ENCODE measurements at places on chromosomes 7 and 10.

GRCh38 chr7:27999829-28000228 lies 180.8 kb downstream of the JAZF1 start:
- DNase-seq: peak; percentile 71

DNA sequence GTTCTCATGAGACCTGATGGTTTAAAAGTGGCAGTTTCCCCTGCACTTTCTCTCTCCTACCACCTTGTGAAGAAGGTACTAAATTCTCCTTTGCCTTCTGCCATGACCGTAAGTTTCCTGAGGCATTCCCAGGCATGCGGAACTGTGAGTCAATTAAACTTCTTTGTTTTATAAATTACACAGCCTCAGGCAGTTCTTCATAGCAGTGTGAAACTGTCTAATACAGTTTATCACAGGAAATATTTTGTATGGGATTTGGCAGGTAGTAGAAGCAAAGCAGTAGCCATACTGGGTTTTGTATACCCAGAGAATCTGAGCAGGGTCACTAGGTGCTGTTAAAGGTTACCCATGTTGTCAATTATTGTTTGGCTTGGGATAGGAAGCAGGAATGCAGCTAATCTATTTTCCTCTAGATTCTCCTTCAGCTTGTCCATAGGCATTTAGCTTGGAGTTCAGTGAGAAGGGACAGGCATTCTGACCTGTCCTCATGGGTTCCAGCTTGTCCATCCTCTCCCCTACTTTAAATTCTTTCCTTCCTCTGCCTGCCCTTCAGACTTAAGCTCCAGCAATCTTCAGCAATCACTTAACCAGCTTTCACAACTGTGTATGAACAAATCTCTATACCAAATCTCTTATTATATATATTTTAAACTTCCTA lies 186.7 kb downstream of the PCLO start:
- DNase-seq: no peak

DNA sequence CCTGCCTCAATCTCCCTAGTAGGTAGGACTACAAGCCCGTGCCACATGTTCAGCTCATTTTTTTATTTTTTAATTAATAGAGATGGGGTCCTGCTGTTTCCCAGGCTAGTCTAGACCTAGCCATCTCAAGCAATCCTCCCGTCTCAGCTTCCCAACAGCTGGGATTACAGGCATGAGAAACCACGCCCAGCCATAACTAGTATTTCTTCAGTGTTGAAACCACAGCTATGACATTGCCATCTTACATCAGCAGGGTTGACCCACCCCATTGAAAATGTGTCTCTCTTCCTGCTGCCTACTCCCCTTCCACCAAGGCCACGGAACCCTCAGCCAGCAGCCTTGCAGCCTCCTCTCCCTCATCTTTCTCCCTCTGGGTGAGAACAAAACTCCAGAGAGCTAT lies 62.1 kb upstream of the ZNF746 start:
- DNase-seq: no peak

- DNase-seq: no peak
Observed at GRCh38 chr10:132765435-132765834, 20.5 kb downstream of the NKX6-2 start.

DNA sequence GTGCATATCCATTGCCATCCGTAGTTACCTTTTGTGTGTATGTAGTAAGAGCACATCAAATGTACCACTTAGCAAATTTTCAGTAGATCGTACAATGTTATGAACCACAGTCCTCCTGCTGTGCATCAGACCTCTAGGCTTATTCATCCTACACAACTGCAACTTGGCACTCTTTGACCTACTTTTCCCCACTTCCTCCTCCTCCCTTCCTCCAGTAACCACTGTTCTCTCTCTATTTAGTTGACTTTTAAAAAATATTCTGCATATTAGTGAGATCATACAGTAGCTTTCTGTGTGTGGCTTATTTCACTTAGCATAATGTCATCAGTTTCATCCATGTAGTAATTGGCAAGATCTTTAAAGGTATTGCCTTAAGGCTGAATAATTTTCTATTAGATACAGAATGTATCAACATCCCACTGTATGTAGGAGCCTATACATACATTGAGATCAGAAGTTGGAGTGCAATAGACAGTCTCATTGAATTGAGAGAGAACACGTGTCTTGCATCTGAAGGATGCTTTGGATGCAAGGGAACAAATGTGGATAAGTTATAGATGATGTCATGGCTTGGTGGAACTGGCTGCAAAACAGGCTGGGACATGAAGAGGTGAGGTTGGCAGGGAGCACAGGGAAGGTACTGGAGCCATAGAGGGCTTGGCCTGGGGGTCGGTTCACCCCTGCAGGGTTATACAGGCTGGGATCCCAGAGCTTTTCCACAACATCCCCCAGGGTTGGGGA lies 83.0 kb upstream of the FAM180A start:
- no peak for DNase-seq

DNA sequence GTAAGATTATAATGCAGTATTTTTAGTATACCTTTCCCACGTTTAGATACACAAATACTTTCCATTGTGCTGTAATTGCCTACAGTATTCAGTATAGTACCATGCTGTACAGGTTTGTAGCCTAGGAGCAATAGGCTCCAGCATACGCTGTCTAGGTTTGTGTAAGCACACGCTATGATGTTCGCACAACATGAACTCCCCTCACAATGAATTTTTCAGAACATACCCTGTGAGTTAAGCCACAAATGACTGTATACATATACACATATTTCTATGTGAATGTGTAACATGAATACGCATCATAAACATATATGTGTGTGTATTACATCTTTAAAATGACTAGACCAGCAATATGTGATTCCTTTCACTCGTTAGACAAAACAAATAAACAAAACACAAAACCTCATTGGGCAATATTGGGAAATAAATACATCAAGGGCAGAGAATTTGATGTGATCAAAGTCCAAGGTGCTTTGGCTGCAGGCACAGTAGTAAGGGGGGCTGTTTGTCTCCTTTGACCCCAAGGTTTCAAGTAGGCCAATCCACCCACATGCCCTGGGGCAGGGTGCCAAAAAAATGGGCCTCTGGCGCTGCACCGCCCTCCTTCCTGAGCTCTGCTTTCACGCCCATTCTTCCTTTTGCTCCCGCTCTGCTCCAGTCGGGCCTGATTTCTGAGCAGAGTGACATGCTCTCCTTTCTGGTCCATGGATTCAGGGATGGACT lies 33.9 kb downstream of the CHN2 start:
- no peak for DNase-seq

DNA sequence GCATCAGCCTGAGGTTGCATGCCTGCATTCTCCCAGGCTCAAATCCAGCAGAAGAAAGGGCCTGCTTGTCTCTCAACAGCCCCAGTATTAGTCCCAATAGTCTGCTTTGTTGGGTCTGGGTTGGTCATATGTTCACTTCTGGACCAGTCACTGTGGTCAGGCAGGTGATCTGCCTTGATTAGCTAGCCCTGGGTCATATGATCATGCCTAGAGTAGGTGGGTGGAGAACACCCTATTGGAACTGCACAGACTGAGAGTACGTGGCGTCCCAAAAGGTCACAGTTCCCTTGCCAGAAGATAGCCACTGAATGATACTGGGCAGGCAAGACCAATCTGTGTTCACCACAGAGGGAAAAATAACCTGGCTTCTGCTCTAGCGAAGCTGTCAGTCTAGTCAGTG lies 80.1 kb downstream of the SH2D4B start:
- DNase-seq: no peak

All from NCI-H345 (cell line).